ENCODE measurements at places on chromosomes 11 and 22.

GRCh38 chr11:92845805-92846204 lies 123.6 kb upstream of the MTNR1B start:
- no peak for DNase-seq

DNA sequence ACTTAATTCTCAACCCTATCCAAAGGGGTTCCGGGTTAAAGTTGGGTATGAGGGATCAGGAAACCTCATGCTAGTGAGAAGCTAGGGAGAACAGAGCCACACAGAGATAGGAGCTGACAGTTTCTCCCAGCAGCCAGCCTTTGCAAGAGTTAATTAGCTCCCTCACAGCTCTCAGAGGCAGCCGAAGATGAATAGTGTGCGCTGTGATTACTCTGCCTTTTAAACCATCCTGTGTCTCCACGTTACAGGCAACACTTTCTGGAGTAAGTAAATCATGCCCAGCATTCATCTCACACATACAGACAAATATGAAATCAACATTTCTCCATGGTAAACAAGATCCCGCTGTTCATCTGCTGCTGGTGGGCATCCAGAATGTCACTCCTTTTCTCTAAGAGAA lies 429.6 kb downstream of the INSC start:
- no peak for DNase-seq

DNA sequence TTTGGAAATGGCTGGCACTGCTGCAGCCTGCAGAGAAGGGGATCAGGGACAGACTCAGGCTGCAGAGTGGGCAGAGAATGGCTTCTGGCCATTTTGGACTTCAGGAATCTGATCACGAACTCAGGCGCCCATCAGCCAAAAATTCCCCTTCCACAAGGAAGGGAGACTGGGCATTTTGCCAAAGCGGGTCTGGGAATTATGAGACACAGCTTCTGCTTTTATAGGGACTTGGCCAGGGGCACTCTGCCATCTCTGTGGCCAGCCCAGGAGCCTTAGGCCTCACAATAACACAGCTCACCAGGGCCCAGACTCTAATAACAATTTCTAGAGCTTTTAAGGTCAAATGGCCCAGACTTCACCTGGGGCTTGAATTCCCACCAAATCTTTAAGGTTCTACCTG lies 74.7 kb downstream of the CHST1 start:
- DNase-seq: no peak

GRCh38 chr11:81071606-81072005 lies 1630.8 kb upstream of the TENM4 start:
- no peak for DNase-seq
